ENCODE measurements at places on chromosomes 5 and 9.

DNA sequence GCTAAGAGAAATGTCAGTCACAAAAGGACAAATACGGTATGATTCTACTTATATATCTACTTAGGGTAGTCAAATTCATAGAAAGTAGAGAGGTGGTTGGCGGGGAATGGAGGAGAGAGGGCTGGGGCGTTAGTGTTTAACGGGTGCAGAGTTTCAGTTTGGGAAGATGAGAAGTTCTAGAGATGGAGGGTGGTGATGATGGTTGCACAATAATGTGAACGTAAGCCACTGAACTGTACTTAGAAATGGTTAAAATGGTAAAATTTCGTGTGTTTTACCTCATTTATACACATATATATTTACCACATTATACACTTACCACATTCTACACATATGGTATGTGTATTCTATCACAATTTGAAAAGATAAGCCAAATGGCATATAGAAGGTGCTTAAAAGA is 35.7 kb downstream of the LSM11 start:
- no peak for DNase-seq

GRCh38 chr5:27639005-27639612 is 600.7 kb upstream of the CDH9 start:
- no peak for DNase-seq

GRCh38 chr9:72150661-72151060 is 1.4 kb downstream of the GDA start:
- no peak for DNase-seq

DNA sequence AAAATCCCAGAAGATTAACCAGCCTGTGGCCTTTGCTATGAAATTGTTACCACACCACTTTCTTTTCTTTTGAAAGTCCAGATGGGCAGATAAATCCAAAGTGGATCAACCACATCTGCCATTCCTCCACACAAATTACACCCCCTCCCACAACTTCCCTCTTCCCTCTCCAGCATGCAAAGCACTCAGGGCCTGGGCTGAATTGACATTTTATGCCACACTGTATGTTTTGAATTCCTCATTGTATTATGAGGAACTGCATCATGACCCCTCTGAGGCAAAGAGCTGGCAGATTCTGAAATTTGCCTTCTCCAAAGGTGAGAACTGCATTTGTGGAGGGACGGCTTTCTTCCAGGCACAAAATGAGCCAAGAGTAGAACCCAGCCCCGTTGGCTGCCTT is 589.2 kb upstream of the KLF4 start:
- DNase-seq: no peak

- no peak for DNase-seq
Observed at GRCh38 chr5:134097211-134097749, 17.2 kb upstream of the TCF7 start.

DNA sequence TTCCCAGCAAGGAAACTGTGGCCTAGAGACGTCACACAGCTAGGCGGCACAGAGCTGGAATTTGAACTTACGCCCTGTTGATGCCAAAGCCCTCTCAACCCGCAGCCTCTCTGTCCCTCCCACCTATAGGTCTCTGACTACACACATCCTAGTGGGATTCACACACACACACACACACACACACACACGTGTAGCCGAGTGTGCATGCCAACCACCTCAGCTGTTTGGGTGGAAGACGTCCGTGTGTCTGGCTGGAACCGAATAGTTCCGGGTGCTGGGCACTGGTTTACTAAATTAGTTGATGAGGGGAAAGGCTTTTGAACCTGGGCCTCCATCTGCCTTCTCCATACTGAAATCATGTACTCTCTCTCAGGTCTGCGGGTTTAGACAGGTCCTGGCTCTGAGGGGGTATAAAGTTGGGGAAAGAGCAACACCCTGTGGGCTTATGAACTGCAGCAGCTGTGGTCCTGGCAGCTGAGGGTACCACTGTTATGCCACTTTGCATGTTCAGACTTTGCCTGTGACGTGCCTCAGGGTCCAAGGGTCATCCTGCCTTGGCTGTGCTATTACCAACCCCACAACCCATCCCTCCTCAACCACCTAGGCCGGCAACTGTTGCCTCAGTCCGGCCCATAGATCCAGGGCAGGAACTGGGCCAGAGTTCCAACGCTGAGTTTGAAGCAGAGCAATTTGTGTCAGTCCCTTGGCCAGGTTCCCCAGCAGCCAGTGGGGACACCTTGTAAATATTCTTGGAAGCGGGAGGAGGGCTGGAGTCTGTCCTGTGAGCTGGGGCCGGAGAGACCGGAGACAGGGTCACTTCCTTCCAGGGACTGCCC is 50.5 kb downstream of the PSD2 start:
- no peak for DNase-seq

DNA sequence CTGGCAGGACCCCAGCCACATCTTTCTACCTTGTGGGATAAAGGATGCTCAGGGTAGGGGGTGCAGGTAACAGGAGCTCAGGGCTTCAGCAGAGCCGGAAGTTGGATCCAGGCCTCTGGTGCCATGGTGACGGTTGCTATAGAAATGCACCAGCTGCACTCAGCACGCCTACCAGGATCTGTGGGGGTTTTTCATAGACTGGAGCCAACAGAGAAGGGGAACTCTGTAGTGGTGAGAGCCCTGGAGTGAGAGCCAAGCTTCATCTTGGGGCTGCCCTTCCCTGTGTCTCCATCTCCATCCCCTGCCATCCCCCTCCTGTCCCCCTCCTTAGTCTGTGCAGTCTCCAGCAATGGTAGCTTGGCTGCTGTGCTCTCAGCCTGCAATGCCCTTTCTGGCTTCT is 27.5 kb upstream of the BOD1 start:
- no peak for DNase-seq

Measured in stimulated activated CD4-positive, alpha-beta T cell treated with anti-CD3 and anti-CD28 coated beads, Interleukin-4, amount 100 ng/mL, for 24 hours (primary cell).